Left colon (tissue), 2 donors: ENCODE measurements at places on chromosomes 7 and 10. TPM values are rescaled to one million over a fixed set of nuclear protein-coding genes. Genes with fewer than 3 reads are reported as not detected.
A peak's percentile ranks its signal among the peaks of the same experiment; 100 is the strongest.

GRCh38 chr7:95996174-95996573, 223.8 kb downstream of the DYNC1I1 start:
- no peak for DNase-seq

DNA sequence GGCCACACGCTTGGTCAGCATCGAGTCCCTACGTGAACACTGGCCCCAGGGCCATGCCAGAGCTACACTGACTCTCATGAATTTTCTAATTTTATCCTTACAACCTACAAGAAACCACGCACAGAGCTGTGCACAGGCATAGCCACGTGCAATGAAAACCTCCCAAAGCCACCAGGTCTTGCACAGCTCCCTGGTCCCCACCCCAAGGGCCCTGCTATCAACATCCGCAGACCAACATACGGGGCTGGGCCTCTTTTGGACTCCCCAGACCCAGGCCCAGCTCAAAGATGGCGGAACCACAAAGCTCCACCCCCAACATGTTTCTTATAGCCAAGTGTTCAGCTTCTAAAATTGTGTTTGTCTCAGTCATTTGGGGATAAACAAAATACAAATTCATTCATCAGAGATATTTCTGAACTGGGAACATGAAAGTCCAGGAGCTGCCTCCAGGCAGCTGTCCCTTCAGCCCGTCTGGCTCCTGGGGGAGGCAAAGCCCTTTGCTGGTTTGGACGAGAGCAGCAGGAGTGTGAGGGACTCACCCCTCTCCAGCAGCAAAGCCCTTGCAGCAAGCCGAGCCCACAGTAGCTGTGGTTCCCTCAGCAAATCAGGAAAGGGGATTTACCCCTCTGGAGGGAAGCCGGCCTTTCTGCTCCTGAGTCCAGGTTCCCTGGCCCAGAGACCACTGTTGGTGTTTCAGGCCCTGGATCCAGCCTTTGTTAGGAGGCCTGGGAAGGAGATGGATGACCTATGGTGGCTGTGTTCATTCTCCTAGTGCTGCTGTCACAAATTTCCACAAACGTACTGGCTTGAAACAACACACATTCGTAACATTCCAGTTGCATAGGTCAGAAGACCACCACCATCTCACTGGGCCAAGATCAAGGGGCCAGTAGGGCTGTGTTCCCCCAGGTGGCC, 75.1 kb downstream of the OAT start:
- no peak for DNase-seq

Gene FGL2
- 45.1 TPM for total RNA-seq

DNA sequence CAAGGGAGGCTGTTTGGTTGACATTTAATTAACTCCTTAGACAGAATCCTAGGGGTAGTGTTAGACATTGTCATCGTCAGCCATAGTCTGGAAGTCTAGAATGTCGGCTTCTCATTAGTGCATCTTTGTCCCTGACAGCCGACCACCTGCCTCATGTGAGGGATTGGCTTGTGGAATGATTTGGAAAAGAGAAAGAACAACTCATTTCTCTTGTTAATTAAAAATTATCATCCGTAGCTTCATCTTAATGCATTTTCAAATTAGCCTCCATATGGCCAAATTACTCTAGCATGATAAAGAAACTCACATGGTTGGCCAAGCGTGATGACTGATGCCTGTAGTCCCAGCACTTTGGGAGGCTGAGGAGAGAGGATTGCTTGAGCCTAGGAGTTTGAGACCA, 97.7 kb upstream of the PARD3 start:
- DNase-seq: no peak

- no peak for DNase-seq
These were observed 15.4 kb downstream of the NRAP start for GRCh38 chr10:113648478-113648877.

- DNase-seq: no peak
These were observed 218.1 kb downstream of the CELF2 start for GRCh38 chr10:11235771-11236170.

DNA sequence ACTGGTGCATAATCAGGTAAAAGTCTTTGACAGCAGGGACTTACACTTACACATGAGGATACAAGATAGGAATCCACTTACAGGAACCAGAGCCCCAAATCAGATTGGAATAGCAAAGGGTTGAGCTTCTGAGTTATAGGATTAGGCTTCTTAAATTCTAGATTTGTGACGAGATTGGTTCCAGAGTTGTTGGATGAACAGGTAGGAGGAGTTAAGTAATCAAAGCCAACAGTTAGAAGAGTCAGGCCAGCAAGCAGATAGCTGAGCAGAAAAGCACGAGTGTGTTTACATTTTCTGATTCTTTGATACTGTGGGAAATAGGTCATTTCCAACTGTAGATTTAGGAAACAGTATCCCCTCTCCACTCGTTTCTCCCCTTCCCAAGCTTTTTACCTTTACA, 167.0 kb downstream of the MDFIC start:
- no peak for DNase-seq

DNA sequence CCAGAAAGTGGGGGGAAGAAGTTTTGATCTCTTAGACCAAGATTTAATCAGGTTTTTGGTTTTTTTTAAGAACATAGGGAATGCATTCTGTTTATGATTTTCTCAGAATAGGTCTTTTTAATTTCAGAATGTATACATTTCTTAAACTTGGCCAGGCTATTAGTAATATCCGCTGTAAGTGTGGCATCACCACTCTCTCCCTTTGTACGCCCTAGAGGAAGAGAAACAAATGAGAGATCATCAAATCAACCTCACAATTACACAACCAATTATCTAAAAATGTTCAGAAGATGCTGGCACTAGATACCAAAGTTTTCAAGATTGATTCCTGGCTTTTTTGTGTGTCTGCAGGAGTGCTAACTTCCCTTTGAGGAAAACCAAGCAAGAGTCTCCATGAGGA, 70.0 kb downstream of the KLF6 start:
- DNase-seq: no peak

DNA sequence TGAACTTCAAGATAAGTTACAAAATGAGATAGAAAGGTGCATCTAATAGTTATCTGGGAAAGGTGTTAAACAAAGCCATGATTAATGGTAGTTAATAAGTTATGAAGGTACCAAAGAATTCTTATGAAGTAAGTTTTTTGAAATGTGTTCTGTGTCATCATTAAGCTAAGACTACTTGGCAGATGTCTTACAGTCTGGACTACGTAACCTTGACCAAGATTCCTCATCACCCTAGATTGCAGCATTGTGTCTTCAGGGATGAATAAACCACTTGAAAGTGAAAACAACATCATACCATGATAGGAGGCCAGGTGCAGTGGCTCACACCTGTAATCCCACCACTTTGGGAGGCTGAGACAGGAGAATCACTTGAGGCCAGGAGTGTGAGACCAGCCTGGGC, 48.2 kb downstream of the GOT1 start:
- DNase-seq: no peak

DNA sequence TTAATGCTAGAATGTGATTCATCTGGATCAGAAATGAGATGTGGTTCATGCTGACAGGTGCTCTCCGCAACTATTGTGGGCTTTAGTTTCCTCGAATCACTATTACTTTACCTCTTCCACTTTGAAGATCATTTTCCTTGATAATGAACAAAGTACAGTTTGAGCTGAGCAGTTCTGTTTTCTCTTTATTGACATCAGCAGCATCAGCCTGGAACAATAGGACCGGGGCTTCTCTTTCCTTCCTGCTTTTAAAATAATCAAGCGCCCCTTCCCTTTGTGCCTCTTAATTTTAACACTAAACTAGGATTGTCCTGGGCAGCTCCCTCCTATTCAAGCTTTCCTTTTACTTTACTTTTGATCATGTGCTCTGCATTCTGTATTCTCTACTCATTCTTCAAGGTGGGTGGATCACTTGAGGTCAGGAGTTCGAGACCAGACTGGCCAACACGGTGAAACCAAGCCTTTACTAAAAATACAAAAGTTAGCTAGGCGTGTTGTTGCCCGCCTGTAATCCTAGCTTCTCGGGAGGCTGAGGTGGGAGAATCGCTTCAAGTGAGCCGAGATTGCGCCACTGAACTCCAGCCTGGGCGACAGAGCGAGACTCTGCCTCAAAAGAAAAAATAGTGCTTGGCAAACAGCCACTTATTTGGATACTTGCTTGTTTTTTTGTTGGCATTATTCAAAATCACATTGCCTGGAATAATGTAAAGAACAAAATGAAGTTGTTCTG, 67.0 kb upstream of the RHEB start:
- DNase-seq: no peak

Gene SAP25
- 1.1 TPM for total RNA-seq

GRCh38 chr10:103193107-103193819, at the start of gene NT5C2:
TSS of gene NT5C2 (minus strand) at chr10:103193272. CDS start at chr10:103174958, 18,314 bp downstream.
- peak; percentile 86 for DNase-seq

DNA sequence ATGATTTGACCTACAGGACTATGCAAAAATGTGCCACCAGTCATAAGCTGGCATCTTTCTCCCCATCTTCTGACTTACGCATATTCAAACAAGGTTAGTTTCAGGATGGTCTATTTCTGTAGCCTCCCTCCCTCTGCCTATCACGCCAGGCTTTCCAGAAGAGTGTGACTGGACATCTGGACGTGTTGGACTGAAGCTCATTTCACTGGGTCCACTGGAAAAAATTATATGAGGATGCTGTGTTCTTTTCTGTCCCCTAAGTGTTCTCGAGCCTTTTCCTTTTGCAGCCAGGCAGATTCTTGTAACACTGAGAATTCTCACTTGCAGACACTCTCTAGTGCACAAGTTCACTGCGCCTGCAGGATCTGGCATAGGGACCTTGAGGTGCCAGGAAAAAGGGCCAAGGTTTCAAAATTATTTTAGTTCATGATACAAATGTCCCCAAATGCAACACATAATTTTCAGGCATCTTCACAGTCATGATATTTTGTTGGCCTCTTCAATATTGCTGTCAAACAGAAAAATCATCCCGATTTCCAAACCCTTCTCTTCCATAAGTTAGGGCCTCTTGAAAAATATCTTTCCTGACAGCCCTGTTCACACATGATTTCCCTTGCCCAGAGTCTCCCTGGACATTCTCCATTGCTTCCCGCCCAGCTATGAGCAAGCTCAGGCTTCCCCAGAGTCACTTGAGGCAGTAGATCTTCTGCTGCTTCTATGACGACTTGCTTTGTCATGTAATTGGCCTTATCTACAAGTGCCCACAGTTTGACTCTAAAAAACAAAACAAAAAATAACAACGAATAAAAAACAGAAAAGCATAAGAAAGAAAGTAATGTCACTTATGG, 170.4 kb downstream of the BMPER start:
- no peak for DNase-seq

DNA sequence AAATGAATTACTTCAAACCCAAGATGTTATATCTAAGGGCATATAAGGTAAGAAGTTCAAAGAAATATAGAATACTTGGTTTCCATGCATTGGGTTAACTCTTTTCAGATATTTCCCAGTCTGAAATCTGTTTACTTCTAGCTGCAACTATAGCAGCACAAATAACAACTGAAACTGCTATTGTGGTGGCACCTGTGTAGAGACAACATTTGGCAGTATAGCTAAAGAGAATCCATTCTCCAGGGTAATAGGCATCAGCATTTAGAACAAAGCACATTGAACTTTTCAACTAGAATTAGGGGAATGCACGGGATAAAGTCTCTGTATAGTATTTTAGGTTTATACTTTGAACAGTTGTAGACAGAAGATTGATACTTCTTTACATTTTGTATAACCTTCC, 19.7 kb upstream of the CALCR start:
- no peak for DNase-seq

DNA sequence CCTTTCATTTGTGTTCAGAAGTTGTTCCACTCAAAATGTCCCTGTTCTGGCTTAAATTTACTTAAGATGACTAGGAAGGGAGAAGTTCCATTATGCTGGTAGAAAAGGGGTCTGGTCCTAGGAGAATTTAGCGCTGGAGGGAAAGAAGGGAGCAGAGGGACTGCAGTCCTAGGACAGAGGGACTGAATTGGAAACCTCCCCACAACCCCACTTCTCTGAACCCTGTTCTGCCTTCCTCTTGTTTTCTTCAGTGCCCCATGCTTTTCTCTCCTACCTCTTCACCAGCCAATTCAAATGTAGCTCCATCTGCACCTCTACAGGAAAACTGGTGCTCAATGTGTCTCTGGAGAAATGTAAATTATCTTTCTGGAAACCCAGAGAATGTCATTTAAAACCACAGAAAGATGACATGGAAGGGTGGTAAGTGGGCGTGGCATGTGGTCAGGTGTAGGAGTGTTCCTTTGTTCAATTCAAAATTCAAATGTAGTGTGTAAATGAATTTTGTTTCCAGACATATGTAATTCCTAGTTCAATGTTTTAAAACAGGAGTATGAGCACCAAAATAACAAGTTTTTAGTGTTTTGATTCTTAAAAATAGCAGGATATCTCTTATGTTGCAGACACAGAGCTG, 24.0 kb upstream of the RHOBTB1 start:
- DNase-seq: no peak

- peak; percentile 77 for DNase-seq
These were observed 4.5 kb downstream of the SAP25 start for GRCh38 chr7:100568896-100569844.

DNA sequence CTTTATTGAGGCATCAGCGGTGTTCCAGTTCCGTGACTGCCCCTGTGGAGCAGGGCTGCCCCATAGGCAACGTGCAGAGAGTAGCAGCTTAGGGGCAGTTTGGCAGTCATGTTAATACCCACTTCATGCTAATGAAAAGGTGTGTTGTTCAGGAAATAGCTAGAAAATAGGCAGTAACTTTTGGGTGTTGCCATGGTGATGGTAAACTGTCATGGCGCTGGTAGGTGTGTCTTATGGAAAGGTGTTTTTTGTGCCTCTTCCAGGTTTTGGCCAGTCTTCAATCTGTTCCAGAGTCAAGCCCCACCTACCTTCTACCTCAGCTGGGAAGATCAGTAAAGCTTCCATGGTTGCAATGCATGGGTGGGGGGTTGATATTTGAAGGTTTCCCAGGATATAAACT, 36.3 kb upstream of the MINDY3 start:
- no peak for DNase-seq

Gene ANTXRL
- not detected for total RNA-seq

- no peak for DNase-seq
These were observed 204.9 kb upstream of the FRMD4A start for GRCh38 chr10:14535457-14536130.

- DNase-seq: no peak
These were observed 19.4 kb downstream of the STMP1 start for GRCh38 chr7:135681762-135682161.

Gene C10orf105
- not detected for total RNA-seq

GRCh38 chr7:150325110-150325611, 1.8 kb upstream of the ACTR3C start:
- peak; percentile 28 for DNase-seq

DNA sequence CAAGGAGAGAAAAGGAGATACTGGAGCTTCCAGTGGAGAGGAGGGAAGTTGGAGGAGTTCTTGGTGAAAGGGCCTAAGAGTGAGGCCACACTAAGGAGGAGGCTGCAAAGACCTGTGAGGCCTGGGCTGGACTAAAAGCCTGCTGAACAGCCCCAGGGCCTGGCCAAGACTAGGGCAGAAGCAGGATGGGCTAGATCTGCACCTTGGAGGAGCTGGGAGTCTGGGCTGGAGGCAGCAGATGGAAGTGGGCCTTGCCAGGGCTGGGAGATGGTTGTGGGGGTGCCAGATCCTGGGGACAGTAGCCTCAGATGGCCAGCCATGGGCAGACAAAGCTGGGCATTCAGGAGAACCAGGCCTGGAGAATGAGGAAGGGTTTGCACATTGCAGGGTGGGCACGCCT, 6.5 kb upstream of the PURB start:
- no peak for DNase-seq

Gene SMARCD3
- 9.8 TPM for total RNA-seq
